ENCODE measurements at places on chromosomes 6 and 20. TPM values are rescaled to one million over a fixed set of nuclear protein-coding genes. Genes with fewer than 3 reads are reported as not detected.

Gene TNXB
- total RNA-seq, result 4.8 TPM

GRCh38 chr6:117195728-117196127, 69.6 kb upstream of the VGLL2 start:
- H3K27me3 ChIP-seq, result no peaks in the 10 kb centered on the region
- DNase-seq, result no peak
- H3K36me3 ChIP-seq, result no peaks in the 10 kb centered on the region
- no peak overlapping the region for H3K27ac ChIP-seq
- no peak overlapping the region for H3K4me3 ChIP-seq
- H3K4me1 ChIP-seq, result no peaks in the 10 kb centered on the region

- no peak overlapping the region for H3K27ac ChIP-seq
- H3K4me3 ChIP-seq, result no peak overlapping the region
- H3K4me1 ChIP-seq, result no peaks in the 10 kb centered on the region
- no peaks in the 10 kb centered on the region for H3K36me3 ChIP-seq
Observed at GRCh38 chr6:143961886-143962878, 45.9 kb downstream of the PLAGL1 start.

- no peaks in the 10 kb centered on the region for H3K27me3 ChIP-seq
- peaks cover 5% of the 10 kb centered on the region for H3K36me3 ChIP-seq
- H3K27ac ChIP-seq, result no peak overlapping the region
- no peak overlapping the region for H3K4me3 ChIP-seq
Observed at GRCh38 chr6:138959521-138959920, 28.5 kb downstream of the REPS1 start.

All from activated CD8-positive, alpha-beta T cell treated with anti-CD3 and anti-CD28 coated beads, Interleukin-2, amount 10 ng/mL, durations not matched to agents 7 days and 5 days (primary cell).